Sciatic nerve (tissue), 2 donors: ENCODE measurements at places on chromosomes 5 and 9. TPM values are rescaled to one million over a fixed set of nuclear protein-coding genes. Genes with fewer than 3 reads are reported as not detected.

Gene FOXD4L3
- not detected for total RNA-seq

Gene IFNA2
- not detected for total RNA-seq

Gene RNF224
- not detected for total RNA-seq

Gene ZNF300
- 6.2 TPM for total RNA-seq

Gene RPS14
- 1,412 TPM for total RNA-seq

Gene DMRTA1
- 0.53 TPM for total RNA-seq

Gene GCNT4
- total RNA-seq = 1.4 TPM

Gene SPATA6L
- 4.3 TPM for total RNA-seq

Gene ZNF618
- 15.5 TPM for total RNA-seq

Gene FBLL1
- total RNA-seq = 0.22 TPM

Gene SPINK6
- total RNA-seq = not detected

Gene PITX1
- 3.6 TPM for total RNA-seq

Gene LCN10
- 5.5 TPM for total RNA-seq

Gene OBP2B
- total RNA-seq = not detected

Gene CBY3
- total RNA-seq = not detected

Gene LCN12
- total RNA-seq = 8.6 TPM

Gene F12
- 0.49 TPM for total RNA-seq

Gene DMRT3
- total RNA-seq = 0.40 TPM

Gene INSL6
- total RNA-seq = not detected

Gene STPG3
- total RNA-seq = not detected

Gene KIF3A
- total RNA-seq = 20.7 TPM

Gene PTGDS
- 1,668 TPM for total RNA-seq

Gene ARL14EPL
- total RNA-seq = not detected

Gene IFNA10
- not detected for total RNA-seq

Gene BHMT2
- 33.2 TPM for total RNA-seq

Gene C5orf52
- not detected for total RNA-seq

Gene TMEFF1
- 1.5 TPM for total RNA-seq

Gene ALAD
- 83.6 TPM for total RNA-seq

Gene DIPK1B
- 11.6 TPM for total RNA-seq

Gene HAVCR2
- 11.8 TPM for total RNA-seq

Gene CFAP157
- 0.80 TPM for total RNA-seq

Gene RNF14
- total RNA-seq = 58.1 TPM

Gene VLDLR
- 25.8 TPM for total RNA-seq

Gene IER5L
- 39.3 TPM for total RNA-seq

Gene MZB1
- 0.71 TPM for total RNA-seq

Gene PGM5
- 28.4 TPM for total RNA-seq

Gene SHOC1
- total RNA-seq = not detected

Gene SLC44A1
- total RNA-seq = 82.2 TPM
